ENCODE measurements at places on chromosomes 2 and 18. TPM values are rescaled to one million over a fixed set of nuclear protein-coding genes. Genes with fewer than 3 reads are reported as not detected.

Gene RGPD3
- total RNA-seq, result 0.09 TPM

Gene C2orf78
- not detected for total RNA-seq

Gene UGT1A6
- total RNA-seq, result 35.8 TPM

Gene CD28
- total RNA-seq, result not detected

Gene ELOA2
- total RNA-seq, result not detected

Gene CD8B2
- total RNA-seq, result not detected
